ENCODE measurements at places on chromosomes 7 and 10.

DNA sequence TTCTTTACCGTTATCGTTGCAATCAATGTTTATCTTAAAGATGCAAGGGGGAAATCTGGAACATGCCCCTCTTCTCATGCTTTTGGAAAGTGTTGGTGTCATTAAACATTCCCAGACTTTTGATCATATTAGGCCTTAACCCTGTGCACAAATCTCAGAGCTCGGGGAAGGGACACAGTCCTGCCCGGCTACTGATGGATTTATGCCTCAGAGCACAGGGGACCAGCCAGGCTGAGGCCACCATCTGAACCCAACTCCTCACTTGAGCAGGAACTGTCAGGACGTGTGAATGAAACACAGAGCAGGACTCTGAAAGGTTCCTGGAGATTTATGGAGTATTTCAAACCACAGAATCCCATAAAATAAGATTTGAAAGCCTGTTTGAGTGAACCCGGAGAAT is 132.0 kb upstream of the CXCL12 start:
- DNase-seq: no peak

- no peak for DNase-seq
Observed at GRCh38 chr10:30788307-30788706, 158.8 kb upstream of the LYZL2 start.

DNA sequence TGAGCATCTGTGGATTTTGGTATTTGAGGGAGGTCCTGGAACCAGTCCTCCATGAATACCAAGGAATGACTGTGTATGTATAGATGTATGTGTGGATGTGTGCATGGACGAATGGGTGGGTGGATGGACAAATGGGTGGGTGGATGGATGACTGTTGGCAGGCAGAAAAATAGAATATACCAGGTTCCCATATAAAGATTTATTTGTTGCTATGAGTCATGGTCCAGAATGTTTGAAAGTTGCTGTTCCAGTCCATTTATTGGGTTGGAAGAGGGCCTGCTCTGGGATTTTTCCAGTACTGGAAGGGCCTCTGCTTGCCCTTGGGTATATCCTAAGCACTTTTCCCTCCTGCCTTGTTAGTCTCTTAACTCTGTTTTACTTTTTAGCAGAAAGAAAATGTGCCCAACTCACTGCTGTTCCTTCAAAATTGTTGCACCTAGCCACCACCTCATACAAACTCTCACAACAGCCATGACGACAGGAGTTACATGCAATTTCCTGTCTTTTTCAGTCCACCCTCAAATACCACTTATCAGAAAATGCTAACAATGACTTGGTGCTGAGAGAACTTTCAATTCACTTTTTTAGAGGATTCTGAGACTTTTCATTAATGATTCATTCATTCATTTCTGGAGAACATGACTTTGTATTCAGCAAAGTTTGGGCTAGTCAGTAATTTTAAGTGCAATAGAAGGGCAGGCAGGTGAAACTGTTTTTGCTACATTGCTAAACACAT is 108.1 kb downstream of the EEPD1 start:
- no peak for DNase-seq

DNA sequence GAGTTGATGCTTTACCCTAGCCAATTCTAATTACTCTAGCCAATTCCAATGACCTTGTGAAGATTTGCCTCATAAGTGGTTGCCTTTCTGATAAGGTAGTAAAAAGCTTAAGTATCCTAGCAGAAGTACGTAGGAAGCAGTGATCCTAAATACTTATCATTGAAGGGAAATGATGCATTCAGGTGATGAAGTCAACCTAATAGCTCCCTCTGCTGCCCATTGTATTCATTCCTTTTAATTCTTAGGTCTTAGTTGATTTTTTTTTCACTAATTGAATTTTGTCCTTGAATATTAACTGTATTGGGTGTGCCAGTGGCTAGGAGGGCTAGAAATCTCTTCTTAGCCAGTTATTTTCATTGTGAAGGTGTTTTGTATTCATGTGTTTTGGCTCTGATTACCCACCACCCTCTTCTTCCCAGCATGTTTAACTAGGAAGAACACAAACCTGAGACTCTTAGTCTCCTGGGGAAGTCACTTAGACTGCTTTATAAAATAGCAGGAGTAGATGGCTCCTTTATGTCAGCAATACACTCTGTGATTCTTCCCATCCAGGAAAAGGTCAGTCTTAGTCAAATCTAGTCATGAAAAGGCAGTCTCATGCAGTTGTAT is 46.3 kb downstream of the PLEKHA8 start:
- DNase-seq: no peak

- no peak for DNase-seq
Observed at GRCh38 chr10:123354521-123354920, 200.3 kb downstream of the BUB3 start.

DNA sequence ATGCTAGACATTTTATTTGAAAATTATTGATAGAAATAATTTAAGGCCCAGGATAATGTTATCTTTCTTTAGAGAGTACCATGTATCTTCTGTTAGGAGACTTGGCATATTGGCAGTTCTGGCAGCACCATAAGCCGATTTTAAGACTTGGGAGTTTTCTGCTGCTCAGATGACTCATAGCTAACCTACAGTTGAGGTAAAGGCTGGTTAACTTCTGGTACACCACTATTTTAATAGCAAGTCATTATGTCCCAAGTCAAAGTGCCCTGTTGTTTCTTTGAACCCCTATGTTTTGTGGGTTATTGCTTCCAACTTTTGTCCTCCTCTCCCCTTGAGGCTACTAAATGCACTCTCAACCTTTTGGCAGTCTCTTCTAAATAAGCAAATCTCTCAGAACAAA is 25.2 kb downstream of the ATRNL1 start:
- no peak for DNase-seq

GRCh38 chr7:137798073-137798763 is 48.6 kb downstream of the DGKI start:
- DNase-seq: no peak

- no peak for DNase-seq
Observed at GRCh38 chr7:22772885-22773284, 45.9 kb downstream of the IL6 start.

GRCh38 chr10:133044401-133044811 is 43.3 kb upstream of the ADGRA1 start:
- DNase-seq: no peak

Measured in AG09319 (cell line).